ENCODE measurements at places on chromosomes 12 and 14.

- no peak for DNase-seq
Measured at GRCh38 chr12:85779768-85780167, 56.4 kb downstream of the RASSF9 start.

DNA sequence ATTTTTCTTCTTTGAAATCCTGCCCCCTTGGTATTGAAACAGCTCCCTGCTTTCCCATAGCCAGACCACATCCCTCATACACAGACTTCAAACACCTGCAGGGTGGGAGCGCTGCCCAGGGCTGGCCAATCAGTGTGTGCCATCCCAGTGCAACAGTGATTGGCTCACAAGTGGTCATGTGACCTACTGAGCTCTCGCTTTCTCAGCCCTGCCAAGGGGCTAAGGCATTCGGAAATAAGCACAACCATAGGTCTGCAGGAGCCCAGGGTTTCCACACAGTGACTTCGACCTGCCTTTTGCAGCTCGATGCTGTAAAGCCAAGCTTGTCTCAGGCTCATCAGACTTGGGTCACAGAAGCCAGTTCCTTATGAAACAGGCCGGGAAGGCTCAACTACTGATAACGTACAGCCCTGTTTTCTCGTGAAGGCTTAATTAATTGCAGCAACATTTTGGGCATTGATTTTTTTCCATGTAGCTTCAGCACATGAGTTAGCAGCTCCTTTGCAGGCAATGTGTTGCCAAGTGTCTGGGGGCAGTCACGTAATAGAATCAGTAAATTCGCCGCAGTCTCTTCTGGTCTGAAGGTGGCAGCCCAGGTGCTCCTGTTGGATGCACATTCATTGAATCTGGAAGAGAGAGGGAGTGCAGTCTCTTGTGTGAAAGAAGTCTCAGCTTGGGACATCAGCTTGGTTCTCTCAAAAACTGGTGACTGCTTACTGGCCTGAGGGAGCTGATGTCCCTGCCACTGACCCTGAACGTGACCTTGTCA lies 1091.8 kb downstream of the AACS start:
- DNase-seq, result no peak

DNA sequence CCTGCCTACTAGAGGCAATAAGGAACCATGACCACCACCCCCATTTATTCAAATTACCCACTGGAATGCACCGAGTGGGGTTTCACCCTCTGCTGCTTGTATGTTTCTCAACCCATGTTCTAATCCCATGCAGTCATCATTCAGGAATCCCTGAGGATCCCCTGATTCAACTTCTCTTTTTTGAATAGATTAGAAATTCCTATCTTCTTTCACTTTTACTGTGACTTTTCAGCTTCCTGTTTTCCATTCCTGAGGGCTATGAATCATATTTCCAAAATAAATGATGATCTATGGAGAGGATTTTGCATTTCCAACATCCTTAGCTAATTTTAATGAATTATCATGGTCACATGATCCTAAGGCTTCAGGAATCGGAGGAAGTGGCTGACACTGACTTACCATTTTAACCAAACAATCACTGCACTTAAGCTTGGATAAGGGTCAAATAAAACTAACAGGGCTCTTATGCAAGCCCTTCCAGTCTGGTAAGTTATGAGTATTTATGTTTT lies 19.4 kb upstream of the P2RX4 start:
- DNase-seq, result peak; percentile 91

- DNase-seq, result no peak
Measured at GRCh38 chr12:67419810-67420209, 150.7 kb downstream of the CAND1 start.

DNA sequence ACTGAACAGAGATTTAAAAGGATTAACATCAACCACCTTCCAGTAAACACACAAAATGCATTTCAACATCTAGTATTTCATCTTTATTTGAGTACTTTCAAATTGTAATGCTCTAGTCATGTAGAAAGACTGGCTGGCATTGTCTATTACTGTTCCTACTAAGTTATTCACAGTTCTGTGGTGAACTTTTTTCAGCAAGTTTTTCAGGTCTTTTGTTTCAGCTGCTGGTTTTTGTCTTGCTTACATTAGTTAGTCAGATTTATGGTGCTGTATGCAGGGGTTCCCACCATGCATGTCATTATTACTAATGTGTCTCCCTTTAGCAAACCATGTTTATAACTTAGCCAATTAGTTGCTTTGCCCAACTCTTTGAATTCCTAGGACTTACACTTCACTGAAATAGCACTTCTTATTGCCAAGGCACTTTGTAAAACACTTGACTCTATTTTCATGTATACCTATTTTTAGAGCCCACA lies 253.4 kb upstream of the KITLG start:
- peak; percentile 39 for DNase-seq

GRCh38 chr14:25484235-25484634 lies 434.3 kb upstream of the STXBP6 start:
- DNase-seq, result no peak
